ENCODE measurements at places on chromosomes 2 and 18.

DNA sequence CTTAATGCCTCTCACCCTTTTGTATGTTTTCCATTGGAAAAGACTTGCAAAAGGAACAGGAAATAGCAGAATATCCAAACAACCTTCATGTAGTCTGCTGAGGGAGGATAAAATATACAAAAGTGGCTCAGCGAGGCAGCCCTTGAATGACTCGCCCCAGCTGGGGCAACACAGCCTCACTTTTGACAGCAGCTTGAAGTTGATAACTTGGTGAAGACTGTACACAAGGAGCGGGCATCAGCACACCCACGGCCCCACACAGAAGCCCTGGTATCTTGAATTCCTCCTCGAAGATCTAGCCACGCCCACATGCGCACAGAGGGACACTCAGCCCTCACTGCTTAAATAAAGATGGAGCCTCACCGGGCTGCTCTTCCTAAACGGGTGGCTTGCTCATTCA lies 161.0 kb downstream of the IRS1 start:
- DNase-seq: no peak

GRCh38 chr2:10720947-10721395 lies 459 bp upstream of the ATP6V1C2 start:
- DNase-seq: no peak

- DNase-seq: no peak
Measured at GRCh38 chr2:154452471-154452870, 246.0 kb upstream of the KCNJ3 start.

- no peak for DNase-seq
Measured at GRCh38 chr2:146579147-146579930, 1265.5 kb upstream of the ACVR2A start.

All from activated CD4-positive, alpha-beta T cell treated with anti-CD3 and anti-CD28 coated beads, Interleukin-2, amount 50 U/mL, for 4 hours (primary cell).